ENCODE measurements at places on chromosomes 3 and 15.

DNA sequence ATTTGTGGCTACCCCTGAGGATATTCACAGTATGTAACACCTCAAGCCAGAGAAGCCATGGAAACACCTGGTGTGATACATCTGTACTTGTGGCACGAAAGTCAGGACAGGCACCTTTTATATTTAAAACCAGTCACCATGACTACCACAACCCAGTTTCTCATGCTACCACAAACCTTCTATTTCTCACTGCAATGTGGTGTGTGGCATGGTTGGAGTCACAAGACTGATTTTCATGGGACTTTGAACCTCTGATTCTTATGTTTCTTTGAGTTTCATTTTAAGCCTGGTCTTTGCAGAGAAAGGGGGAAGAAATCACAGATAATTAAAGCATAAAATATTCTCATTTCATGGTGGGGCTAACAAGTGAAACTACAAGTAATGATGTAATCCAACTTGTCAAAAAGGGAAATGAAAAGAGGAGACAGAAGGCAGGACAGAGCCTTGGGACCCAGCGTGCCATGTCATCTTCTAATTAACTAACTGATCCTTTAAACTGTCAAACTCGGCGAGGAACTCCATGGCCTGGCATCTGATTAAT lies 175.9 kb downstream of the PDZRN3 start:
- no peak for DNase-seq

DNA sequence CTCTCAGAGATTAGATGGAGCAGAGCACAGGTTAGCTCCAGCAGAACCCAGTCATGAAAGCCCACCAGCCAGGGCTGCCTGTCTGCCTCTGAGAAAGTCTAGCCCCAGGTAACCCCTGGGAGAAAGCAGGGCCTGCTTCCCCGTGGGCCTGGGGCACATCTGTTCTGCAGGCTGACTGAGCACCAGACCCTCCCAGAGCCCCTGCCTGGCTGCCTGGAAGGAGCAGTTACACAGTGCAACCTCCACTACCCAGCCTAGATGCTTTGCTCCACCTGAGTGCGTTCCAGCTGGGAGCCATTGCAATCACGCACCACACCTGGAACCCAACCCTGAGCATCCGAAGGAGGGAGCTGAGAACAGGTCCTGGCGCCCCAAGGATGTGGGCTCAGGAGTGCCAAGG lies 24.7 kb upstream of the OR5K4 start:
- DNase-seq: no peak

- DNase-seq: no peak
These were observed 35.9 kb downstream of the KY start for GRCh38 chr3:134614955-134615354.

DNA sequence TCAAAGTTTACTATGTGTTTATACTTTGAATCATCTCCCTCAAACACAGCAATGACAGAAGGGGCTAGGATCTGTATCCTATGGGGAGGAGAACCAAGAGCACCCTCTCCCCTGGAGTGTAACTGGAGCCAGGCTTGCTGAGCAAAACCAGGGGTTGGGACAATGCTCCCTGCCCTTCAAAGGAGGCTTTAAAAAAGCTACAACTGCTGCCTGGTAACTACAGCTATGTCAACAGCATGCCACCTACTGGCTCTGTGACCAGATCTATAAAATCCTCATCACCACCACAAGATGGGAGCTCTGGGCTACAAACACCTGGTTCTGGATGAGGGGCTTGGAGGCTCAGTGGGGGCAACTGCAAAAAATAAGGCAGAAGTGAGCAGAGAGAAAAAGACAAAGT lies 61.9 kb downstream of the ANO10 start:
- DNase-seq: no peak

GRCh38 chr3:114213292-114213626 lies 24.1 kb downstream of the ZNF80 start:
- DNase-seq: no peak

All from LNCaP clone FGC (cell line).